ENCODE measurements at places on chromosomes 3 and 15.

DNA sequence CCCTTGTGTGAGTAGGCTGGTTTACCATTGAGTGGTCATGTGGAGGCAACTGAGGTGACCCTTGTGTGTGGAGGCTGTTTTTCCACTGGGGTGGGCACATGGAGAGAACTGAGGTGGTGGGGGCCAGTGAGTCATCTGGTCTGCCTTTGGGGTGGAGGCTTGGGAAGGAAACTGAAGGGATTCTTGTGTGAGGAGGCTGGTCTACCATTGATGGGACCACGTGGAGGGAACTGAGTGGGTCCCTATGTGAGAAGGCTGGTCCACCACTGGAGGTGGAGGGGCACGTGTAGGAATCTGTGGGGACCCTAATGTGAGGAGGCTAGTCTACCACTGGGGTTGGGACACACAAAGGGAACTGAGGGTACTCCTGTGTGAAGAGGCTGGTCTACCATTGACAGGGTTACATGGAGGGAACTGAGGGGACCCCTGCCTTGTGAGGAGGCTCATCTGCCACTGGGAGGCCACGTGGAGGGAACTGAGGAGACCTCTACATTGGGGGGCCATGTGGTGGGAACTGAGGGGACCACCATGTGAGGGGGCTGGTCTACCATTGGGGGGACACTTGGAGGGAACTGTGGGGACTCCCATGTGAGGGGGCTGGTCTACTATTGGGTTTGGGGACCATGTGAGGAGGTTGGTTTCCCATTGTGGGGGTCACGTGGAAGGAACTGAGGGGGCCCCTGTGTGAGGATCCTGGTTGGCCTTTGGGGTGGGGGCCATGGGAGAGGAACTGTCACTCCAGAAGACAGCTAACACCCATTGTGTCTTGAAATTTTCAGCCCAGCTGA is 164.5 kb downstream of the WNT7A start:
- DNase-seq: no peak

DNA sequence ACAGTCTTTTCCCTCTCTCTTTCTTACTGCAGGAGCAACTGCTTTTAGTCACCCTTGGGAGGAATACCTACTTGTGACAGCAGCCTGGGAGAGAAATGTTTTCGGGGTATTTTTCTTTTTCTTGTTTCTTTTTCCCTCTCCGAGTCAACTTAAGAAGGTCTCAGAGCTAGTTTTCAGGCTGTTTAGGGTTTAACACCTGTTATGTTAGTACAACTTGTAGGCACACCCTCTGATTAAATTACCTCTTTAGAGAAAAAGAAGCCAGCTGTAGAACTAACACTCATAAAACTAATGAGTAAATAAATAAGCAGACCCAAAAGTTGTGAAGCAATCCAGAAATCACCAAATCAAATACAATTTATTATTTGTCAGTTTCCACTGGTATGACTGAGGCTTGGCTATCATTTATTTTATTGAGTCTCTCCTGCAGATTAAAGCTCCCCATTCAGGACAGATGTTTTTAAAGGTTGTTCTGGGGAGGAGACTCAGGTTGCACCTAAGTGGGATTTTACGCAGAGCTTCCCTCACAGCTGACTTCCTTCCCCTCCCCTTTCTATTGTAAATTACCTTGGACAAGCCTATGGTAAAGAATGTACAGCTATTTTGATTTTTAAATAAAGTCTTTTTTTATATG is 112.5 kb downstream of the FOXB1 start:
- DNase-seq: no peak

DNA sequence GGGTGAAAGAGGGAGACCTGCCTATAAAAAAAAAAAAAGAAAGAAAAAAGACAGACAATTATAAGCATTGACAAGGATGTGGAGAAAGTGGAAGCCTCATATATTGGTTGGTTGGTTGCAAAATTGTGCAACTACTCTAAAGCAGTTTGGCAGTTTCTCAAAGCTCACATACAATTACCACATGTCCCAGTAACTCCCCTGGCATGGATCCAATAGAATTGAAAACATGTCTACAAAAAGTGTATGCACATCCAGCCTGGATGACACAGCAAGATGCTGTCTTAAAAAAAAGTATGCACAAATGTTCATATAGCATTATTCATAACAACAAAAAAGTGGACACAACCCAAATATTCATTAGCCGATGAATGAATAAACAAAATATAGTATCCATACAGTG is 19.5 kb downstream of the SETMAR start:
- no peak for DNase-seq

DNA sequence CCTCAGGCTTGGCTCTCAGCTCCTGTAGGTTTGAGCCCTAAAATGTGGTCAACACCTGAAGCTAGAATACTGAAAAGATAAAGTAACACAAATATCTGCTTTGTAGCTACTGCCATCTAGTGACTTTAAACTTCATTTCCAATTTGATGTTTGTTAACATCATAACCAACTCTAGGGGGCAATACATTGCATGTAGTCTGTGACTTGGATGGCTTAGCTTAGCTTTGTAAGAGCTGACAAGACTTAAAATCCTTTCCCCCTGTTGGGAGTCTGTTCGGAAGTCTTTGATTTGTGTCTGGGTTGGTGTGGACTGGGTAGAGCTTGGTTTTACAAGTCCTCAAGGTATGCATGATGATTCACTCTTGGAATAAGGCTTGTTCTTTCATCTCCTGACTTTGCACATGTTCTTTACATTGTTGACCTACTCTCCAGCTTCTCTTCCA is 51.7 kb downstream of the SCN11A start:
- peak; percentile 83 for DNase-seq

- peak; percentile 87 for DNase-seq
Observed at GRCh38 chr15:44194323-44195150, 534 bp downstream of the FRMD5 start.

- no peak for DNase-seq
Observed at GRCh38 chr3:49498648-49499047, 28.6 kb downstream of the DAG1 start.

GRCh38 chr3:59728587-59728908 is 678.7 kb upstream of the CFAP20DC start:
- DNase-seq: no peak

- no peak for DNase-seq
Observed at GRCh38 chr15:49273734-49274318, 103.8 kb downstream of the GALK2 start.

DNA sequence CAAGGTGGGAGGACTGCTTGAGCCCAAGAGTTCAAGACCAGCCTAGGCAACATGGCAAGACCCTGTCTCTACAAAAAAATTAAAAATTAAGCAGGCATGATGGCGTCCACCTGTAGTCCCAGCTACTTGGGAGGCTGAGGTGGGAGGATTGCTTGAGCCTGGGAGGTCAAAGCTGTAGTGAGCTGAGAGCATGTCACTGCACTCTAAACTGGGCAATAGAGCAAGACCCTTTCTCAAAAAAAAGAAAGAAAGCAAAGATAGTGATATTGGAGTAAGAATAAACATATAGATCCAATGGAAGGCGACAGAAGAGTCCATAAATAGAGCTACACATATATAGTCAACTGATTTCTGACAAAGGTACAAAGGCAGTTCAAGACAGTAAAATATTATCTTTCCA is 21.3 kb upstream of the ANKRD28 start:
- no peak for DNase-seq

- DNase-seq: no peak
Observed at GRCh38 chr3:43400167-43400566, 113.8 kb downstream of the SNRK start.

DNA sequence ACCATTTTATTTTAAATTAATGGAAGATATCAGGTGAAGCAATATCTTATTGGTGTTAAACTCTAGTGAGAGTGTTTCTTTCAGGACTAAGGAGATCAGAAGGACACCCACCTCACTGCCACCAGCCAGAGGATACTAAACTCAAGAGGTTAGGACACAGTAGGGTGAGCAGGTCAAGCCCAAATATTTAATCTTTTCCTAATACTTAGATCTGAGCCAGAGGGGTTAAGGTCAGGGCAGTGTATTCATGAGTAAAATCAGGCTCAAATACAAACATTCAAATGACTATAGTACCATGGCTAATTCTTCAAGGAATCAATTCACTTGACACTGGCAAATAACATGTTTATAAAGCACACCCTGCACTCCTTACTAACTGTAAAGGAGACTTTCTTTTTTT is 65.0 kb upstream of the IP6K2 start:
- no peak for DNase-seq

GRCh38 chr3:147359177-147360050 is 46.9 kb downstream of the ZIC4 start:
- no peak for DNase-seq

- DNase-seq: peak; percentile 98
Observed at GRCh38 chr15:71294911-71295602, 179.8 kb downstream of the THSD4 start.

DNA sequence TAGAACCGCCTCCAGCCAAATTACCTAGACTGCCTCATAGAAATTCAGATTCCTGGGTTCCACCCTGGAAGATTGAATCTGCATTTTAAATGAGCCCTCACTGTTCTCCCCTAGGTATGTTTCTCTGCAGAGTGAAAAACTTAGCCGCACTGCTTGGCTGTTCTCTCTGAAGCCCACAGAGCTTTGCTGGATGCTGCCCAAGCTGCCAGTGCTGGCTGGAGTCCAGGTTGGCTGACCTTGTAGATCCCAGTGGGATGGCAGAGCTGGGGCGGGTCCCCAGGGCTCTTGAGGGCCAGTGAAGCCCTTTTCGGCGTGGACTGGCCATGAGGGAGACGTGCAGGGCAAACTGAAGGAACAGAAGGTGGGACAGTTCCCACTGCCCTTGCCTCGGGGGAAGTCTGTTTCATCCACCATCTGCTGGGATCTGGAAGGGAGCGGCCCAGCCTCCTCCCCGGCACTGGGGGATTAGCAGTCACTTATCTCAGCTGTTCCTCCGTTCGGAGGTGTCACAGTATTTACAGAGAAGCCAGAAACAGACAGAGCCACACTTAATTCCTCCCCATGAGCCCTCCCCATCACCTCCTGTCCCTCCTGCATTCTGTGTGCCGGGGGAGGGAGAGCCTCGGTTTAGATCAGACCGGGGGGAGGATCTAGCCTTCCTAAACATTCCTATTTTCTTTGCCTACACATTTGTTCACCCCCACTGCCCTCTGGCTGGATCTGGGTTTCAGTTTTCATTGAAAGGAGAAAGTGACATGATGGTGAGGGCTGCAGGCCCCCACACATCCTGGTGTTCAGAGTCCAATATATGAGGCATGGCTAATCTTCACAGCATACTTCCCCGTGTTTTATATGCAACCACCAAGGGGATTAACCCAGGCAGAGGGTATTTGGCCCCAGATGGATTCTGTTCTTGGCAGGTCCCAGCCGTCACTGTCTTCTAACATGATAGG is 4.1 kb upstream of the ACTC1 start:
- no peak for DNase-seq

GRCh38 chr3:55077726-55078125 is 149.9 kb upstream of the LRTM1 start:
- DNase-seq: no peak

GRCh38 chr15:90058775-90059174 is 43.5 kb downstream of the IDH2 start:
- no peak for DNase-seq

GRCh38 chr3:127068871-127069270 is 86.0 kb downstream of the PLXNA1 start:
- no peak for DNase-seq

DNA sequence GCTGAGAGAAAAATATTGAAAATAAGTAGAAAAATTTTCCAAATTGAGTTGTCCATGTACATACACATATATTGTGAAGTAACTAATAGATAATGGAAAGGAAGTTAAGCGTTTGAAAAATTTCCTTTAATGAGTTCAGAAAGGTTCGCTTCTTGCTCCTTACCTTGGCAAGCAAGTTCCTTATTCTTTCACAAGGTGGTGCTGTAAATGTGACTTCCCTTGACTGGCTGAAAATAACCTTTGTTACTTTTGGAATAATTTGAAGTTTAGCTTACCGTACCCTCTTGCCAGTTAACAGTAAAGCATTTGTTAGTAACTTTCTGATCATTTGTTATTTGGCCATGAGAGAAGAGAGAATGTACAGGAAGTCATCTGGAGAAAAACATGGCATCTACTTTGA is 41.6 kb downstream of the PYDC2 start:
- DNase-seq: peak; percentile 7

DNA sequence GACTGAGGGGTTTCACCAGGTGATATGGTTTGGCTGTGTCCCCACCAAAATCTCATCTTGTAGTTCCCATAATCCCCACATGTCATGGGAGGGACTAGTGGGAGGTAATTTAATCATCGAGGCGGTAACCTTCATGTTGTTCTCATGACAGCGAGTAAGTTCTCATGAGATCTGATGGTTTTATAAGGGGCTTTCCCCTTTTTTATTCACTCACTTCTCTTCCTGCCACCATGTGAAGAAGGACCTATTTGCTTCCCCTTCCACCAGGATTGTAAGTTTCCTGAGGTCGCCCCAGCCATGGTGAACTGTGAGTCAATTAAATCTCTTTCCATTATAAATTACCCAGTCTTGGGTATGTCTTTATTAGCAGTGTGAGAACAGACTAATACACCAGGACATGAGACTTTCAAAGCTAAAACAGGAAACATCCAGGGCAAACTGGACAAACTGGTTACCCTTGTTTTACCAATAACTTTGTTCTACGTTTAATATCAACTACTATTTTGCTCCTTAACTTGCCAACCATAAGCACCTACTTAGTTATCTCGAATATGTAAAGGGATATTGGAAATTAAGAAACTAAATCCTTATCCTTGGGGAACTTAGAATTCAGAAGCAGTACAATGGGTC is 98.2 kb downstream of the MYH15 start:
- DNase-seq: no peak

DNA sequence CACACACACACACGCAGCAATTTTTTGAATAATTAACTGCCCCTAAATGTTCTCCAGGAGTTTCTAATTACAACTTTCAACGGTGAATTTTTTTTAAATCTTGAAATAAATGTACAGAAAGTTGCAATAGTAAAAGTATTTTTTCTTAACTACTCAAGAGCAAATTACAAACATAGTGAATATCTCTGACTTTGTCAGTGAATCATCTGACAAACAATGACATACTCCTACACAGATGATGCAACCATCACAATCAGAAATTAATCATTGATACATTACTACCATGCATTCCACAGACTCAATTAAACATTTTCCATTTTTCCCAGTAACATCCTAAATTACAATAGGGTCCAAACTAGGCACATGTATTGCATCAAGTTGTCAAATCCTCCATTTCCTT is 597.3 kb downstream of the NAALADL2 start:
- no peak for DNase-seq

GRCh38 chr15:93321881-93322282 is 232.9 kb upstream of the RGMA start:
- DNase-seq: no peak

- DNase-seq: no peak
Observed at GRCh38 chr3:36409862-36410261, 29.6 kb downstream of the STAC start.

DNA sequence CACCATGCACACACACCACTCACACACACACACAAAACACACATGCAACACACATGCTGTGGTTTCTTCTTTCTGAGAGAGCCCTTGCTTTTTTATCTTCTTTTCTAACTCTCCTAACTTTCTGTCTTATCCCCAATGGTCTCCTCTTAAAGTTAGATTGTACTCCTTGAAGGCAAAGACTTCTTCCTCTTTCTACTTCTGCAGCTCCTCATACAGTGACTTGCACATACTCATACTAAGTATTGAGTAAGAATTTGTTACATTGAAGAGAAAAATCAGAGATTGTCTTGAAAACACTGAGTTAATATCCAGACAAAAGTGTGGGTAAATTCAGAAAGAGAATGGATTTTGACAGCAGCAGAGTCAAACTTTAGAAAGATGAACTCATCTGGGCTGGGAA is 64.4 kb downstream of the GTPBP8 start:
- no peak for DNase-seq

Data from RKO (cell line).